Hippocampal formation (tissue), 2 donors: ENCODE measurements at places on chromosomes 16 and 17.

DNA sequence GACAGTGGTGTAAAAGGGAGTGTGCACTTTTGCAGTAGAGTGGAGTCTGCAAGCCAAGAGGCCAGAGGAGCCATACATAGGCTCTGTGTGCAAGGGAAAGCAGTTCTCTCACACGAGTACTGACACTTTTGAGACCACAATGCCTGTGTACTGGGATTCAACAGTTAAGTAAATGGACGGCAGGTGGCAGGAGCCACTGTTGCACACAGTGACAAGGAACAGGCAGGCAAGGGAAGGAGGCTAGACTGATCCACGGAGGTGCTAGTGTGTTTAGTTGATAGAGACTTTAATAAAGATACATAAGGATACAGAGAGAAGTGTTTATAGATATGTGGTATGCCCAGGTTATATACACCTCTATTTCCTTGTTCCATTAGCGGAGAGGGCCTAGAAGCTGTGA is 67.0 kb downstream of the MPRIP start:
- no peak for DNase-seq

DNA sequence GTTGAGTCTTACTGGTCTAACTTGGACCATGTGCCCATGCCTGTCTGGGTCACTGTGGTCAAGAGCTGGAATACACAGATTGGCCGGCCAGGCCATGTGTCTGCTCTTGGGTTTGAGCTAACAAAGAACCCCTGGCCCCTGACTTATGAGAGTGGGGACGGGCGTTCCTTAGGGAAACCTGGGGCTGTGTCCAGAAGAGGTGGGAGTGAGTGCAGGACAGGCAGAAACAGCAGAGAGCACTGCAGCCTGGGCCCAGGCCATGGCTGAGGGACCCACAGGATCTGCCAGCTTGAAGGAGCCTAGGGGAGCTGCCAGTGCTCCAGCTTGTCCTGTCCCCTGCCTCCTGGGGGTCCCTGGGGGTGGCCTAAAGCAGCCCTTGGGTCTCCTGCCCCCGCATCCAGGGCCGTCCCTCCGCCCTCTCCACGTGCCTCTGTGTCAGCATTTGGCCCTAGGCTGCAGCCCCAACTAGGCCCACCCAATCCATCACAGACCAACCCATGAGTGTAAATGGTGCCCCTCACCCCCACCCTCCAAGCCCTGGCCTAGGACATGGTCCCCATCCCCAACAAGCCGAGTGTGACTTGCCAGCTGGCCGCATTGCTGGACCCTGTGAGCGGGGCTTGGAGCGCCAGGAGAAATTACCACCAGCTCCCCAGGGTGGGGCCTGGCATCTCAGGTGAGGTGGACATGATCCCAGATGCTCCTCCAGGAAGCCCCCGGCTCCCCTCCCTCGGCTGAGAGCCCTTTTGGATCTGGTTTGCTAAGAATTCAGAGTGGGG is 12.5 kb upstream of the DRC7 start:
- DNase-seq = no peak

- no peak for DNase-seq
Measured at GRCh38 chr16:31201582-31202413, 762 bp downstream of the PYCARD start.

- DNase-seq = no peak
Measured at GRCh38 chr16:85267414-85267945, 155.2 kb upstream of the CIBAR2 start.

- DNase-seq = no peak
Measured at GRCh38 chr17:17526369-17526768, 30.2 kb upstream of the RASD1 start.

DNA sequence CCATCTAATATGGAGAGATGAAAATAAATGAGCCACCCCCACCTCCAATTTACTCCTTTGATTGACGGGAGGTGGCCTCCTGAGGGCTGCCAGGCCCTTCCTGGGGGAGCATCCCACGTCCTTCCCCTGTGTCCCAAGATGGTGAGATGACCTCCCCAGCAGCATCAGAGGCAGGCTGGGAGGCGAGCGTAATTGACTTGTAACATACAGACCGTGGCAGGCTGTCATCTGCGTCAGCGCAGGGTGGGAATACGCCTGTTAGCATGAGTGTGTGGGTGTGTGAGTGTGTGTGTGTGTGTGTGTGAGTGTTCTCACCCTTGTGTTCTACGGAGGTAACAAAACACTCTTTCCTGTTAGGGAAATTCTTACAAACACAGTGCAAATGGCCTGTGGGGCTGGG is 156.9 kb upstream of the CIBAR2 start:
- no peak for DNase-seq

GRCh38 chr17:49707608-49708514 is at the start of gene SLC35B1:
Gene SLC35B1 (minus strand): TSS chr17:49707964. CDS start chr17:49707833, 131 bp downstream.
- peak; percentile 98 for DNase-seq

- no peak for DNase-seq
Measured at GRCh38 chr16:391885-392335, 5.1 kb upstream of the NME4 start.

- DNase-seq = no peak
Measured at GRCh38 chr16:58021661-58022551, 3.6 kb upstream of the MMP15 start.

DNA sequence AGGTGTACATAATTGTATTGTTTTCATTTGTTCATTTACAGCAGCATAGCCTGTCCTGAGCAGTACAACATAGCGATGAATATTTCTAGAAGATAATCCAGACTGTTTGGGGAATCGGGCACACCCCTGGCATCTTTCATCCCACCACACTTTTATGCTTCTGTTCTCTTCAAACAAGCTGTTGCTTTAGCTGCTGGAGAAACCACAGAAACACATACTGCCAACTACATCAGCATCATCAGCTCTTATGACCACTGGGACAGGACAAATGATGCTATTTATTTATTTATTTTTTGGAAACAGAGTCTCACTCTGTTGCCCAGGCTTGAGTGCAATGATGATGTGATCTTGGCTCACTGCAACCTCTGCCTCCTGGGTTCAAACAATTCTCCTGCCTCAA is 22.6 kb upstream of the HAPSTR1 start:
- DNase-seq = no peak

DNA sequence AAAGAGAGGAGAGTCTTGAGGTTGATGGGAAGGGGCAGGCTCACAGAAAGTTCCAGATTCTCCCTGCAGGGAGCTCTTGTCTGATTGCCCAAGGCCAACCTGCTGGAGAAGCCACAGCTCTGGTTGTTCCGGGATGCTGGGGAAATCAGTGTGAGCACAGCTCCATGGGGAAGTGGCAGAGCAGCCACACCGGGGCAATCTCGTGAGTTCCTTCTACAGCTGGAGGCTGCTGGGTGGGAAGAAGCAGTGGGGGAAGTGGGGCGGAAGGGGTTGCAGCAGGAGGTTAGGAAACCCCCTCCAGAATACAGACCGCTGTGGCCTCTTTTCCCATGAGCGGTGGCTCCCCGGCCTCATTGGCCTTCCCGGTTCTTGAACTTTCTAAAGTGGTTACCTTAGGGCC is 34.0 kb downstream of the KIAA0513 start:
- DNase-seq = no peak

DNA sequence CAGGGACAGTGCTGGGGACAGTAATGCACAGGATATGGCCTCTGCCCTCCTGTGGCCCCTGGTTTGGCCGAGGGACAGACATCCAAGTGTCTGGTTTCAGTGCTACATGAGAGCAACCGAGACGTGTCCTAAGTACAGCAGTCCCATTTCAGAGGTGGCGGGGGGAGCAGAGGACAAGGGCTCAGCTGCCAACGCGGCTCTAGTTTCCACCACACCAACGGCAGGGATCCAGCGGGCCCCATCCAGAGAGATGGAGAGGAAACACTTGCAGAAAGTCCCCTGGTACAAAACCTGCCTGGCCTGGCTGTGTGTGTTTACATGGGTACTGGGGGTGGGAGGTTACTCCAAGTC is 125.8 kb upstream of the SMURF2 start:
- no peak for DNase-seq

GRCh38 chr16:10787304-10787703 is 31.3 kb downstream of the TVP23A start:
- DNase-seq = no peak

DNA sequence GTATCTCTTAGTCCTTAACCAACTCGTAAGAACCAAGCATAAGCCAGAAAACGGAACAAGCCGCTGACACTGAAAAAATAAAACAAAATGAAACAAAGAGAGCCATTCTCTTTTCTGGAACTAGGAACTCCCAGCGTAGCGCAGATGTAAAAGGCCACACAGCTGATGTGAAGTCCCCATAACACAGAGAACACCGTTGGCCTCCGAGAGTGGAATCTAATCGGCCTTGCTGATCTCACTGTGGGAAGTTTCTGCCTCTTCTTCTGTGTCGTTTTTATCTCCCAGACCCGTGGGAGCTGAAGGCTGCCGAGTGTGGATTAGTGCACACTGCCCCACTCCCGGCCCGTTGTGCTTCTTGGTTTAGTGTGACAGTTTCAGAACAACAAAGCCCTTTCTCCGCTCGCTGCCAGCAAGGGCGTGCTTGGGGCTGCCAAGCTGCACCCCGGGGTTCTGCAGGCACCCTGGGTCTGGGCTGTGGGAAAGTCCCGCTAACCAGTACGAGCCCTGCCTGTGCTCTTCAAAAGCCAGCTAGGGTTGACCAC is 21.7 kb downstream of the TTYH2 start:
- DNase-seq = peak; percentile 69
